Cardiac muscle cell (in vitro differentiated cells and primary cell): ENCODE measurements at places on chromosomes 3 and 15.
A peak's percentile ranks its signal among the peaks of the same experiment; 100 is the strongest.

DNA sequence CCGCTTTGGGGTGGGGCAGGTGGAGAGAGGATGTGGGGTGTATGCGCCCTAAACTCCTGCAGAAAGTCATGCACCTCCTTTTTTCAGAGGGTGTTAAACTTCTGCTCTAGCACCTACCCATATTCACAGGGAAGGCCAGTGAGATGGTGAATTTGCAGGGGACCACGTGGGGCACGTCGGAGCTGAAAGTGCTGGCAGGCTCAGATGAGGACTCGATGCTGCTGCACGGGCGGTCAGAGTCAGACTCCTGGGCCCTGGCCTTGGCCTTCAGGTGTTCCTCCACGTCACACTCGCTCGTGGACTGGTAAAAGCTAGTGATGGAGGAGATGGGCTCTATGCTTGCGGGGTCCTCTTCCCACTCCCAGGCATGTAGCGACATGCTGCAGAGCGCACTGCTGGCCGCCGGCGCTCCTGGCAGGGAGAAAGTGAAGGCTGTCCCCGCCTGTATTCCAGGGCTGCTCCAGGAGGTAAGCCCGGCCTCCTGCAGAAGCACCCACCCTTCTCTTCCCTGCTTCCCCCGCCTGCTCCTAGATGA is 883 bp downstream of the CFAP92 start:
- DNase-seq: no peak

- no peak for DNase-seq
Observed at GRCh38 chr3:108090049-108090700, 656 bp downstream of the CD47 start.

- DNase-seq: peak; percentile 60
Observed at GRCh38 chr3:129424185-129424841, 4.1 kb downstream of the EFCAB12 start.

DNA sequence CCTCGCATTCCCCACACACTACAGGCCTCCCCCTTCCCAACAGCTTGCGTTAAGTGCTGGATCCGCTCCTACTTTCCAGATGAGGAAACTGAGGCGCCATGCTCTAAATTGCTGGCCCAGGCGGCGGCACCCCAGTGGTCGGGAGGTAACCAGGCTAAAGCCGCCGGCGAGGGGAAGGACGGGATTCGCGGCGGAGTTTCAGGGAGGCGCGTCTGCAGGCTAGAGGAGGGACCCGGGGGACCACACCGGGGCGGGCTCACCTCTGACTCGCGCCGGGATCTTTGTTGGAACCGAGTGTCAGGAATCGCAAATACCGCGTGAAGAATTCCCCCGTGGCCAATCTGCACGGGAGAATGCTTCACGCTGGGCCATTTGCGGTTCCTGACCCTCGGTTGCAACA is 24.6 kb upstream of the PTPN23 start:
- no peak for DNase-seq

GRCh38 chr15:40108061-40108854 is 421 bp downstream of the BMF start:
- DNase-seq: peak; percentile 69

DNA sequence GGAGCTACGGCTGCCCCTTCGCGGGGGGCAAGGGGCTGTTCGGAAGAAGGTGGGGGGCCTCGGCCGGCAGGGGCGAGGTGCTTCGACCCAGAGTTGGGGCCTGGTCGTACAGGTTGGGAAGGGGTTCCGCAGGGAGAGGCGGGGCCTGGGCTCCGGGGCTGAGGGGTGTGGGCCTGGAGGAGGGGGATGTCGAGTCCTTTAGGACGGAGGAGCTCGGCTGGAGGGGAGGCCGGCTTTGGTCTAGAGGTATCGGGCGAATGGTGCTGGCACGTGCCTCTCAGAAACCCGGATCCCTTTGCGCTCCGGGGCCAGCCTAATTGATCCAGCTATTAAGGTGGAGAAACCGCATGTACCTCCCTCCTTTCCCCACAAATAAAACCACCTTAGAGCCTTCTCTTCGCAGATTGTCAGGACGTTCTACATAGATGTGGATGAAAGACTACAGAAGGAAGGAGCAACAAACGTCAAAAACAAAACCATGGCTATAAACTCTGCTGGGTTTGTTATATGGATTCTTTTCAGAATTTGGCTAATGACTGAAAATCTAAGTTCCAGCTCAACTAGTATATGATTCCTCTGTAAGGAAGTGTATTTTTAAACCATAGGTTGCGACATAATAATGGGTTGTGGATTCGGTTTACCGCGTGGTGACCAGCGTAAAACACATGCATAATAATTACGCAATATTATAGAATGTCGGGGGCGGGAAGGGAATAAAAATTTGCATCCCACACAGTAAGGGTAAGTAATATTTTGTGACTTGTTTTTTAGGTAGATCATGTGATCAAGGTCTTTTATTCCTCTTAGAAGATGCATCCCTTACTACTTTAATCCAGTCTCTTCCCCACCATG is 644 bp upstream of the NGLY1 start:
- peak; percentile 62 for DNase-seq

DNA sequence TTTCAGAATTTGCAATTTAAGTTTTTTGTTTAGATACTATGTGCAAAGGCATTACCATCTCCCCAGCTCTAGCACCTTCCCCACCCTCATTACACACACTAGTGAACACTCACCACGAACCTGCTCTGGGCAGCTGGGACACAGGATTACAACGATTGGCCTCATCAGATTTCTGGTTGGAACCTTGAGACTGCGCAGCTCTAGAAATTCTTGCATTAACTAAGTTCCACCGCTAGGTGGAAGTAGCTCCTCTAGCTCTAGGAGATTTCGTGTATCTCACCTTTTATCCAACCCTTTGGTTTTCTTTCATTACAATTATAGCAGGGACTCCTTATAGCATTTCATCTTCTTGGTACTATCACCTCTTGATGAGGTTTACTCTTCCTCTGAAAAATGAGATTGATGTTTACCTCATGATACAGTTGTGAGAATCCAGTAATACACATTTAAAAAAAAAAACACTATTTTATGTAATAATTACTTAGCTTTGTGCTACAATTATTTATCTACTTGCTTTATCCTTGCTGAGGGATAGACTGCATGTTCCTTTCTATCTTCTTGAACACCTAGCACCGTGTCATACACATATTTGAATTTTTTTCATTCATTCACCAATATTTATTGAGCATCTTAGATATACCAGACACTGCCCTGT is 28.7 kb upstream of the PLOD2 start:
- peak; percentile 72 for DNase-seq

DNA sequence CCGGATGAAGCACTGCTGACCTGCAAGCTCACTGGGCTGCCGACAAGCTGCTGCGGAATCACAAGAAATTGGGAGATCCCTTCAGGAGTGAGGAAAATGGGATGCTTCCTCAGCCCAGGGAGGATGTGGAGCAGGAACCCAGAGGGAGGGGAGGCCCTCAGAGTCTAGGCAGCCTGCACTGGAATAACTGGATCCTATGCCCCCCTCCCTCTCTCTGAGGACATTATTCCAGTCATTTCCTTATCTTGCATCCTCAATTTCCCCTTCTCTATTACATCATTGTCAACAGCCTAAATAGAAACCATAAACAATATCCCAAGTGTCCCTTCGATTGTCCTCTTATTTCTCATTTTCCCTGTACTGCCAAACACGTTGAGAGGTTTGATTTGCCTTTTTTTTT is 169.0 kb downstream of the OPA1 start:
- no peak for DNase-seq

DNA sequence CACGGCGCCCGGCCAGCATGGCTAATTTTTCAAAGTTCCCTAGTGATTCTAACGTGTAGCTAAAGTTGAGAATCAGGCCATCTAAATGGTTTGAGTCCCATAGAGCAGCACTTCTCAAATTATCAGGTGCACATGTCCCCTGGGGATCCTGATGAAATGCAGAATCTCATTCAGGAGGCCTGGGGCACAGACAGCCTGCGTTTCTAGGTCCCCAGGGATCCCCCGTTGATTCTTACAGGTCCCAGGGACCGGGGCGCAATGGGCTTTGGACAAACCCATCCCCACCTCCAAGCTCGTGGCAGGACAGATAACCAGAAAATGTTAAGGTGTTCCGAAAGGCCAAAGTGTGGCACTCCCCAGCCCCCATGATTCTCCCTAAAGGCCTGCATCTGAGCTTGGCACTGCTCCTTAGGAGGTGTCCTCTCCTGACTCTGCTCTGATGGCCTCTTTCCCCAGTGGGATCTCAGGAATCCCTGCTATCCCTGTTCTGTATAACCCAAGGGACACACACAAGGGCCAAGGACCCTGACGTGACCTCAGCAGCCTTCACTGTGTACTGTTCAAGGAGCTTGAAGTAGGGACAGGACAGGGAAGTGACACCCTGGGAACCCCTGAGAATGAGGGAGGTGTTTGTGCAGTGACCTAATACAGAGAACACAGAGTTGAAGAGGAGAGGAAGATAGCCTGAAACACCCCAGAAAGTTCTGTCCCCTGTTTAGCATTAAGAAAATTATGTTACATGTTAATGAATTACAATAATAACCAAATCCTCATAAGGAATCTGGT is 8.0 kb downstream of the LRRK1 start:
- no peak for DNase-seq

GRCh38 chr3:195542316-195542697 is 818 bp downstream of the PPP1R2 start:
- no peak for DNase-seq

DNA sequence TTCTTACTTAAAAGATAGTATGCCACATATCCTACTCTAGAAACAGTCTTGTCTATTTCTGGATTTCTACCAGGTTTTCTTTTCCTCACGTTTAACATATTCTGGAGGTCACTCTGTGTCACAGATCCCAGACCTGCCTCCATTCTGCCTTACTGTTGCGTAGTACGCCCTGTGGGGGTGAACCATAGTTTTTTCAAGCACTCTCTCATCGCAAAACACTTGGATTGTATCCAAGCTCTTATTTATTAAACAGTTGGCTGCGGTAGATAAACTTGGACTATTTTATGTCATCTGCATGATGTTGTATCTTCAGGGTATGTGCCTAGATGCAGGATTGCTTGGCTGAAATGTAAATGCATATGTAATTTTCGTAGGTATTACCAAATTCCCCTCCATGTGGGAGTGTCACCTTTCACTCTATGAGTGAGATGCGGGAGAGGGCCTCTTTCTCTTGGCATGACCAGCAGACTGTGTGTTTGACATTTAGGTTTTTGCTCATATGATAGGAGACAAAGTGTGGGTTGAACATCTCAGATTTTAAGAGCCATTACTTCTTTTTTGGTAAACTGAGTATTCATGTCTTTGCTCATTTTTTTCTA is 55.8 kb downstream of the ABTB1 start:
- DNase-seq: no peak

GRCh38 chr15:67579967-67580366 is 37.5 kb downstream of the MAP2K5 start:
- DNase-seq: no peak

GRCh38 chr3:37136067-37136466 is 38.3 kb downstream of the LRRFIP2 start:
- no peak for DNase-seq
